ENCODE measurements at places on chromosomes 1 and 21.

DNA sequence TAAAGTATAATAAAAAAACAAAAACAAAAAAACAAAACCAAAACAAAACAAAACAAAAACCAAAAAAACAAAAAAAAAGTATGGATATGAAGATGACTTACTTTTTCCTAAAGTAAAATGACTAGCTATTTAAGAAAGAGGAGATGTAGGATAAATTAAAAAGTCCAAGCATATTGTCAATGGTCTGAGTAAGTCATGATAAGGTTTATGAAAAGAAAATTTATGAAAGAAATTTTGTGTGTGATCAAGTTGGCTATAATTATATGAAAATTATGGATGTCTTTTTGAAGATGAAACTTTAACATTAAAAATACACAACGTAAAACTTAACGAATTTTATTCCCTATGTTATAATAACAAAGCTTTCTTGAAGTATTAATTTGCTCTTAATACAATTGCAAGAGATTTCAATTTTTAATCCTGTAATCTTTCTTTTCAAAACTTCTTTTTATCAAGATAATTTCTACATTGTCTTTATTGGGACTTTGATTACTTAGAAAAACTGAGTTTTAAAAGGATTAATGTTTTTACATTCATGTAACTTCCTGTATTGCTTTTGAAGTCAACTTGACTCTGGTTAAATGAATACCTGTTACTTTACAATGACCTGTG lies 200.9 kb upstream of the IVNS1ABP start:
- no peak for DNase-seq

- DNase-seq: no peak
Observed at GRCh38 chr1:159979257-159979656, 25.2 kb upstream of the SLAMF9 start.

- no peak for DNase-seq
Observed at GRCh38 chr1:236181059-236181458, 38.7 kb downstream of the GPR137B start.

DNA sequence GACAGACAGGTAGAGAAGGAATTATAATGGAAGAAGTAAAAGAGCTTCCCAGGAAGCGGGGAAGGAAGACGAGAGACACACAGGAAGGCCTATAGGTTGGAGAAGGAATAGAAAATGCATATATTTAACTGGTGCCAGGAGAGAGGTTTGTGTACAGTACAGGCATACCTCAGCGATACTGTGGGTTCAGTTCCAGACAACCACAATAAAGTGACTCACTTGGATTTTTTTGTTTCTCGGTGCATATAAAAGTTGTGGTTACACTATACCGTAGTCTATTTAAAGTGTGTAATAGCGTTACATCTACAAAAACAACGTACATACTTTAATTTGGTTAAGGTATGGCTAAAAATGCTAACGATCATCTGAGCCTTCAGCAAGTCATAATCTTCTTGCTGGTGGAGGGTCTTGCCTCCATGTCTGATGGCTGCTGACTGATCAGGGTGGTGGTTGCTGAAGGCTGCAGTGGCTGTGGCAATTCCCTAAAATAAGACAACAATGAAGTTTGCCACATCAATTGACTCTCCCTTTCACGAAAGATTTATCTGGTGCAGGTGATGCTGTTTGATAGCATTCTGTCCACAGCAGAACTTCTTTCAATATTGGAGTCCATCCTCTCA lies 16.0 kb downstream of the YARS1 start:
- DNase-seq: peak; percentile 34

DNA sequence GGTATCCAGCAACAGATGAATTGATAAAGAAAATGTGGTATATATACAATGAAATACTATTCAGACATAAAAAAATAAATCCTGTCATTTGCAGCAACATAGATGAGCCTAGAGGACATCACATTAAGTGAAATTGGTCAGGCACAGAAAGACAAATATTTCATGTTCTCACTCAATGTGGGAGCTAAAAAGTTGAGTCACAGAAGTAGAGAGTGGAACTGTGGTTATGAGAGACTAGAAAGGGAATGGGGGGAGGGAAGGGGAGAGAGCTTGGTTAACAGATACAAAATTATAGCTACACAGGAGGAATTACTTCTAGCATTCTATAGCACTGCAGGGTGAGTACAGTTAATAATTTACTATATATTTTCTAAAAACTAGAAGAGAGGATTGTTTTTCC lies 37.1 kb upstream of the SERPINC1 start:
- DNase-seq: no peak
